ENCODE measurements at places on chromosomes 11 and 22.

DNA sequence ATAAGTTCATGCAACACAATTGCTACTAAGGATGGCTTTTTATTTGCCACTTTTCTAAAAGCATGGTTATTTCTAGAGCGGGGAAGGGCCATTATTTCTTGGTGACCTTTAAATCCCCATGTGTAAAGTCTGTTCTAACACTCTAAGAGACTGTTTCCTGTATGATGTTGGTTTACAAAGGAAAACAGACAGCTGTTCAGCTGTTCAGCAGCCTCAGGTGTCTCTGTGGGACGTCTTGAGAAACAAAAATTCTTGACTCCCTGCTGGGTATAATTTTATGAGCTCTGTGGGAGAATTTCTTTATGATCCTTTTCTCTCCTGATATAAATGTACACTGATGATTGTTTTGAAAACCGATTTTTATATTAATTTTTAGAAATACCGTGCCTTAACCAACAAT is 13.9 kb downstream of the MUC15 start:
- no peak for DNase-seq

- DNase-seq, result no peak
Observed at GRCh38 chr22:30582788-30583545, 8.5 kb upstream of the GAL3ST1 start.

DNA sequence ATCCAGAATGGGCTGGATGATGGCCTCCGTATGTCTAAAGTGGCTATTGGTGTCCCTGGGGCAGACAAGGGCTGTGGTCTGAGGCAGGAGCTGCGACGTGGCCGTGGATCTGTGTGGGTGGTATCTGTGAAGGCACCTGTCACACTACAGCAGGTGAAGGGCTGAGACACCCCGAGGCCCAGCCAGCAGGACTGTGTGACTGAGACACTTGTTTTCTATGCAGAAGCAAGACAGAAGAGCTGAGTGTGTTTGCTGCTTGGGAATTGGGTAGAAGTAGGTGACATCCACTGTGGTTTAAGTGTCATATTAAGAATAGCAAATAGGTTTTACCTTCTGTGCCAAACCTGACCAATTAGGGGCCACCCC is 35.0 kb downstream of the AMPD3 start:
- no peak for DNase-seq

DNA sequence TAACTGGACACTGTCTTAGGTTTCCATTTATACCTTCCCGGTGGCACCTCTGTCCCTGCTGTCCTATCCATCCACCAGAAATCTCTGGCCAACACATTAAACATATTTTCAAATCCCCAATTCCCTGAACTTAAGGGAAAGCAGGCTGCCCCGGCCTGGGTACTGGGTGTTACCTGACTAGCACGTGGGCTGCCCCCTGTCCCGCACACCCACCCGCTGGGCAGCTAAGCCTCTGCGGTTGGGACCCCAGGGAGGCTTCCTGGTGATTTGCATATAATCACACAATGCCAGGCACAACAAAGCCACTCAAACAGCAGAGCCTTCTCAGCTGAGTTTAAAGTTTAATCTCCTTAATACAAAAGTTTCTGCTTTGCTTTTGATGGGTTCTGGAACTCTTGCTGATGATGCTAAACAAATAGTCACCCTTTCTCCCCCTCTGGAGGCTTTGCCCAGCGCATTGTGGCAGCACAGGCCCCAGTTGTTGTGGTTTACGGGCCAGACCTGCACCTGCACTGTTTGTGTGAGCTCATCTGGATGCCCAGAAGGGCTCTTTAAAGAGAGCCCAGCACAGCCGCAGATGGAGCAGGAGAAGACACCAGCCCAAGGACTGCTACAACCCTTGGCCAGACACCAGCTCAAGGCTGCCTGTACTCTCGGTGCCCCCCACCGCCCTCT is 59.9 kb upstream of the POU2AF1 start:
- no peak for DNase-seq

DNA sequence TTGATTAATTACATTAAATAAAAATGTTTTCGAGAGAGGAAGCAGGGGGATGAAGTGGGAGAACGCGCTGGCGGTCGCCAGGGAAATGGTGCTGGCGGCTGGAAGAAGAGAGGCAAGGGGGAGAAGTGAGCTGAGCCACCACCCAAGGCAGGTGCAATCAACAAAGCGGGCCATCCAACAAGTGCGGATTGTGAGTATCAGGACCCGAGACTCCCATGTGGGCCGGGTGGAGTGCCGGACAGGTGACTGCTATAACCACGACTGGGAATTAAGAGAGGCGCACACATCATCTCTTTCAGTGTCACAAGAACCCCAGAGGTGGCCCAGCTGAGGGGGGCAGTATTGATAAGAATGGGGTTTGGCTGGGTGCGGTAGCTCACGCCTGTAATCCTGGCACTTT is 41.2 kb upstream of the ATXN10 start:
- no peak for DNase-seq

- no peak for DNase-seq
Observed at GRCh38 chr22:18022876-18023275, 1.5 kb downstream of the MICAL3 start.

DNA sequence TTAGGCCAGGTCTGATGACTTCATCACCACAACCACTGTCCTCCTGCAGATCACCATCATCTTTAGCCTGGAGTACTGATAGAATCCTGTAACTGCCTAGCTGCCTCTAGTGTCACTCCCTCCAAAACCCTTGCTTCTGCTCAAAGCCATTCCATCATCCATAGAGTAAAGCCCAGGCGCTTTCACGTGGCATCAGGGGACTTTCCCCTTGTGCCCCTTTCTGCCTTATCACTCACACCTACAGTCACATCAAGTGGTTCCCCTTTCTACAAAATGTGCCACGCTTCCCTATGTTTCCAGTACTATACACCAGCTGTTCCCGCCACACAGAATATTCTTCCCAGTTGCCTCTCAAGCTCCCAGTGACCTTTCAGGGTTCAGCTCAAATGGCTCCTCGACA is 75.9 kb downstream of the MN1 start:
- DNase-seq, result no peak

- no peak for DNase-seq
Observed at GRCh38 chr11:43941257-43941994, 1.0 kb upstream of the C11orf96 start.

DNA sequence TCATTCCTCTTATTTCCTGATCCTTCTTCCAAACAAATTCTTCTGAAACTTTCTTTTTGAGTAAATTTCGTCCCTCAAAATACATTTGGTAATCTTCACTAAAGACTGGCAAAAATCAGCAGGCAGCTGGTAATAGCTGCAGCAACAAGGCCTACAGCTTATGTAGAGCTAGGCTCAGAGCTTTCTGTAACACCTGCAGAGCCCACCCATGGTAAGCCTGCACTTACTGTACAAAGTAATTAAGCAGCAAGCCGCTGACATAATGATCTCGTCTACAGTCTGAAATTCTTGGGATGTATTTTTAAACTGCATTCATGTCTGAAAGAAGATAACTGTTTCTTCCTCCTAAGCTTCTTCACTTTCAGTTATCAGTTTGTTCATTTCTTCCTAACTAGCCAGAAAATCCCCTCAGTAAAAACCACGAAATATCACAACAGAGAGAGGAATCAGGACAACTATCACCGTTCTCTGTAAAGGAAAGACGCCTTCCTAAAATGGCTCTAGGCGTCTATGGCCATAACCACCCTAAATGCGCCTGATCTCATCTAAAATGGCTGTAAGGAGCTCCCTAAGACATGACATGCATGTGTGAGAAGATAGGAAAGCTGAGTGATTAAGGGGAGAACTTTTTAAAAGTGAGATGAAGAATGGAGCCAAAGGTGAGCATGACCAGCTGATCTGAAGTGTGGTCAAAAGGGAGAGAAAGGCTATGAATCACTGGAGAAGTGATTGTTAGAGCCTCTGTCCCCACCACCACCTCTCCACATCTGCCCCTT is 56.2 kb downstream of the DENND5A start:
- no peak for DNase-seq

- no peak for DNase-seq
Observed at GRCh38 chr11:86097980-86098379, 29.1 kb upstream of the PICALM start.

- no peak for DNase-seq
Observed at GRCh38 chr22:32073823-32074380, 30.8 kb downstream of the SLC5A1 start.

DNA sequence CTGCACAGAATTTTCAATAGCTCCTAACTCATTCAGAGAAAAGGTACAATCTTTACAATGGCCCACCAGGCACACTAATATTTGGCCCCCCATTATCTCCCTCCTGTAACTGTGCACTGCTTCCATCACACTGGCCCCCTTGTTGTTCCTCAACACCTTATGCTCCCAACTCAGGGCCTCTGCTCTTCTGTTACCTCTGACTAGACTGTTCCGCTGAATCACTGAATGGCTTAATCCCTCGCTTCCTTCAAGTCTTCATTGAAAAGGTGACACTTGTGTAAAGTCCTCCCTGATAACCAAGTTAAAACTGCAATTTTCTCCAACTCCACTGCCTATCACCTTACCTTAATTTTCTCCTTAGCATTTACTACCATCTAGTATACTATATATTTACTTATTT is 21.8 kb downstream of the PIK3C2A start:
- no peak for DNase-seq

GRCh38 chr22:40023341-40023841 is 28.6 kb downstream of the FAM83F start:
- no peak for DNase-seq

GRCh38 chr22:45237065-45237990 is 3.4 kb downstream of the KIAA0930 start:
- no peak for DNase-seq

DNA sequence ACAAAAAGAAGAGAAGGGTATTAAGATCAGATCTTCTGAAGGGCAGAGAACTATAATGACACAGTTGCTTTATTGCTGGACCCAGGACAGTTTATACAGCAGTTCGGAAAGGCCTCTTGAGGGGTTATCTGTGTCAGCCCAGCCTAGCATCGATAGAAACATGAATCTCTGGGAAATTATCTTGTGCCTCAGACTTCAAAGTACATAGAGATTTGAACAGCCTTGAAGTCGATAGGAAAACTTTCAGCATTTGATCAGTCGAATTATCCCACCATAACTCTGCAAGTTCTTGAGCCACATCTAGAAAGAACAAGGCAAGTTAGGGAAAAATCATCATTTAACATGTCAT is 2.5 kb upstream of the LMO2 start:
- no peak for DNase-seq

GRCh38 chr11:79025622-79026021 is 415.2 kb downstream of the TENM4 start:
- no peak for DNase-seq

DNA sequence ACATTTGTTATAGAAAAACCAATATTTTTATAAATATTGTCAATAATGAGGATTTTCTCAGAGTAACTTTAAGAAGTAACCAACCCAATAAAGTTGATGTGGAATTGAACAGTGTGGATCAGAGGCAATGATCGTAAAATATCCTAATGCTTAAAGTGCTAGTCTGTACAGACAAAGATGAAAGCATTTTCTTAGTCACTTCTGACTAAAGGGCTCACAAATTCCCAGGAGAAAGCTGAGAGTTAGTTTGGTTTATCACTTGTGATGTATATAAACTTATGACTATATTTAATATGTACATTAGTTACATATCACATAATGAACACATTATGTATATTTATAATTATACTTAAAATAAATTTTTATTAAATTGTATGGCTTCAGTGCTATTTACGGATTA is 25.4 kb upstream of the DDI1 start:
- DNase-seq, result no peak

All from stimulated activated CD4-positive, alpha-beta T cell treated with anti-CD3 and anti-CD28 coated beads, Interleukin-15, amount 100 ng/mL, for 1 hour (primary cell).